ENCODE measurements at places on chromosomes 3 and 15.

DNA sequence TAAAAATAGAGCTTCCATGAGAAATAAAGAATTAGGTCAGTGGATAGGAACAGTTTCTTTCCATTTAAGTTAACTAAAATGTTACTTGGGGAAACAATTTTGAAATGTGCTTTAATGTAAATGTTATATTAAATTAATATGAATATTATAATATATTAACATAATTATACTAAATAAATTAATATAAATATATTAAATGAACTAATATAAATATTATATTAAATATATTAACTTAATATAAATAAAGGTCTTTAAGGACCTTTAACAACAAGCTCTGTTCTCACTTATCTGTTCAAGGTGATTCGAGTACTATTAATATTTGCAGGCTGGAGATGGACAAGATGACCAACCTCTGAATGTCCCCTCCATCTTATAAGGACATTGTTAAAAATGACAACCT, 100.6 kb downstream of the MAGI1 start:
- DNase-seq, result no peak

- no peak for DNase-seq
These were observed 15.2 kb downstream of the MAGEF1 start for GRCh38 chr3:184696697-184697096.

DNA sequence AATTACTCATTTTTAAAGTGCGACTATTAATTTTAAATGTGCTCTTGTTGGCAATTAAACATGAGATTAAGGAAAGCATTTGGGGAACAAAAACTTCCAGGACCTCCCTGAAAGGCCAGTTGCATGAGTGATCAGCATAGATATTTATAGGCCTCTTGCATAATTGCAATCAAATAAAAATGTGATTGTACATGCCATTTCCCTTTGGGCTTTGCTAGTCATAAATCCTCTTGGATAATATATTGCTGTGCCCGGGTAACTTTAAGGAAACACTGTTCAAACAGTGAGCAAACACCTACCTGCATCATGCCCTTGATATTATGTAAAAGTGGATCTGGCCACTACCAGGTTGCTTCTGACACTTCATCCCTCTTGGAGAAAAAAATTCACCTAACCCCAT, 239.1 kb downstream of the MCTP2 start:
- DNase-seq, result no peak

- no peak for DNase-seq
These were observed 159.2 kb downstream of the CNTN6 start for GRCh38 chr3:1252061-1252430.

DNA sequence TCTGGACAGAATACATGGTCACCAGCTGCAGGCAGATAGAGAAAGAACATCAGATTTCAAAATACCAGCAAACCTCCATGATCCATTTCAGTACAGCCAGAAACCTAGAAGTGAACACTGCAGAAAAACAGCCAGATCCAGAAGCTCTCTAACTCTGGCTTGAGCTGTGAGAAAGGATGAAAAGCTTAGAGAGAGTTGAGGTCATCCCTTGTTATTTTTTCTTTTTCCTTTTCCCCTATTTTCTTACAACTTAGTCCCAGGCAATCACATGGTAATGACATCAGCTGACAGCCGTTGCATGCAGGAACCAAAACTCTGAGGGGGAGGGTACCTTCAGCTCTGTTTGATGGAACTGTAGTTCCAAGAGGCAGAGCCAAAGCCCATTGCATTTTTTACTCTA, 113.2 kb downstream of the TCF12 start:
- DNase-seq, result no peak

DNA sequence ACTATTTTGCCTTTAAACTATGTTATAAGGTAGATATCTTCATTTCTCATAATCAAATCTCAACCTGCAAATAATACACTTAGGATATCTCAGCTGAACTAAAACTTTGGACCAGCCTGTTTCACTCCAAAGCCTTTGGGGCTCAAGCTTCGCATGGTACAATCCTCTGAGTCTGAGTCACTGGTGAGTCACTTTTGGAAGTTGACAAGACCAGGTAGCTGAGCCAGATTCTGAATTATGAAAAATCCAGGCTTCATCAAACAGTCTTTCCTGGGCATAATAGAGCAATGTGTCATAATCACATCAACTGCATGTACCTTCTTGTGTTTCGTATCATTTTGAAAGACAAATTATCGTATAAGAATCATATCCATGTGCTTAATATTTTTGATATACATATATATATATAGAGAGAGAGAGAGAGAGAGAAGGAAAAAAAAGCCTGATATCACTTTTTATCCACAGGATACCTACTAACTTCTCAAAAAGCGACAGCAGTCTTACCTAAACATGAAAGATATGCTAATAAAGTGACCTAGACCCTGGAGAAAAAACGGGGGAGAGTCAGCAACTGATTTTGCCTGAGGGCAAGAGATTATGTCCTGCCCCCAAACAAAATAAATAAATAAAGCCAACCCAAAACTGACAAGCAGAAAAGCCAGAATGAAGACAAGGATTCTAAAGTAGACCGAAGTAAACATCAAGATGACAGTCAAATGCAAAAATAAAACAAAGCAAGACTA, 263.9 kb upstream of the TGFBR2 start:
- peak; percentile 90 for DNase-seq

- DNase-seq, result no peak
These were observed 549.2 kb downstream of the GOLGA6L6 start for GRCh38 chr15:19992428-19992827.

- peak; percentile 58 for DNase-seq
These were observed 400.8 kb upstream of the PROK2 start for GRCh38 chr3:72185549-72186399.

- DNase-seq, result no peak
These were observed 51.9 kb downstream of the ARHGAP31 start for GRCh38 chr3:119346076-119346496.

GRCh38 chr3:179421500-179421899, 29.8 kb downstream of the GNB4 start:
- DNase-seq, result peak; percentile 32

GRCh38 chr3:69266585-69266984, 119.3 kb downstream of the FRMD4B start:
- no peak for DNase-seq

DNA sequence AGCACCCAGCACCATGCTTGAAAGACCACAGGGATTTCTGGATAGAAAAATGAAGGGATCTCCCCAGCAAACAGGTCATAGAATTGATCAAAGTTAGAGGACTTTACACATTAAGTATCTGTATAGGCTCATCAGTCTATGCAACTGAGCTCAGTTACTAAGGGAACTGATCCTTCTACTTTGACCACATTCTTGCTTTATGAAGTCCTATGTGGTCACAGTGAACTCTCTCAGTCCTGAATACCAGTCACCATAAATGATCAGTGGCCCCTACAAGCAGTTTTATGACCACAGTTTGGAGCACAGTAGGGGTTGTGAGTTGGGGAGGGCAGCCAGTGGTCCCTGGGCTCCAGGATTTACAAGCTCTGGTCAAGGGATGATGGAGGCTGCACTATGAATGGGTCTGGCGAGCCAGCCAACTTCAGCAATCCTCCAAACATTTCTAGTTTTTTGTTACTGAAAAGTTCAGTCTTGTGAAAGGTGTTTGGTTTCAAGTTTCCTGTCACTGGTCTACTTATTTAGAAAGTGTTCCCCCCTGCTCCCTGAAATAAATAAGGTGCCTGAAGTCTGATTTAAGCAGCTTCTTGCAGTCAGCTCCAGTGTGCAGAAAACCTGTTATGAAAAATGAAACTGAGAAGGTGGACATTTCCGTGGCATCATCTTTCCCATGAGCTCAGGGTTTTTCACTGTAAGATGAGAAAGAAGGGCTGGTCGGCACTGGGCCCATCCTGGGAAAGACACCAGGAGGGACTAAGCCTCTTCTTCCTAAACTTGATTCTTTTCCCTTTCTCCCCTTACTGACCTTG, 75.5 kb downstream of the DAPK2 start:
- no peak for DNase-seq

- DNase-seq, result no peak
These were observed 235.6 kb downstream of the CLSTN2 start for GRCh38 chr3:140170612-140171011.

- no peak for DNase-seq
These were observed 52.0 kb downstream of the FGD5 start for GRCh38 chr3:14870783-14871060.

- no peak for DNase-seq
These were observed 100.7 kb downstream of the GALK2 start for GRCh38 chr15:49270541-49271421.

GRCh38 chr3:197293605-197294237, 4.7 kb downstream of the DLG1 start:
- no peak for DNase-seq

- no peak for DNase-seq
These were observed 92.2 kb downstream of the APBA2 start for GRCh38 chr15:28978011-28978378.

DNA sequence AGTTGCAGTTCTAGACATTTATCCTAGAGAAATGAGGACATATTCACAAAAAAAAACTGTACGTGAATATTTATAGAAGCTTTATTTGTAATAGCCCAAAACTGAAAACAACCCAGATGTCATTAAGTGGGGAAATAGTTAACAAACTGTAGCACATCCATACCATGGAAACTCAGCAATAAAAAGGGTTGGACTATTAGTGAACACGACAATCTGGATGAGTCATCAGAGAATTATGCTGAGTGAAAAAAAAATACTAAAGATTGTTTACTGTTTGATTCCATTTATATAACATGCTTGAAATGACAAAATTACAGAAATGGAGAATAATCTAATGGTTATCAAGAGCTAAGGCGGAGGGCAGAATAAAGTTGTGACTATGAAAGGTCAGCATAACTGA, 59.5 kb downstream of the CPA3 start:
- DNase-seq, result no peak
